ENCODE measurements at places on chromosomes 11 and 22.
A peak's percentile ranks its signal among the peaks of the same experiment; 100 is the strongest.

DNA sequence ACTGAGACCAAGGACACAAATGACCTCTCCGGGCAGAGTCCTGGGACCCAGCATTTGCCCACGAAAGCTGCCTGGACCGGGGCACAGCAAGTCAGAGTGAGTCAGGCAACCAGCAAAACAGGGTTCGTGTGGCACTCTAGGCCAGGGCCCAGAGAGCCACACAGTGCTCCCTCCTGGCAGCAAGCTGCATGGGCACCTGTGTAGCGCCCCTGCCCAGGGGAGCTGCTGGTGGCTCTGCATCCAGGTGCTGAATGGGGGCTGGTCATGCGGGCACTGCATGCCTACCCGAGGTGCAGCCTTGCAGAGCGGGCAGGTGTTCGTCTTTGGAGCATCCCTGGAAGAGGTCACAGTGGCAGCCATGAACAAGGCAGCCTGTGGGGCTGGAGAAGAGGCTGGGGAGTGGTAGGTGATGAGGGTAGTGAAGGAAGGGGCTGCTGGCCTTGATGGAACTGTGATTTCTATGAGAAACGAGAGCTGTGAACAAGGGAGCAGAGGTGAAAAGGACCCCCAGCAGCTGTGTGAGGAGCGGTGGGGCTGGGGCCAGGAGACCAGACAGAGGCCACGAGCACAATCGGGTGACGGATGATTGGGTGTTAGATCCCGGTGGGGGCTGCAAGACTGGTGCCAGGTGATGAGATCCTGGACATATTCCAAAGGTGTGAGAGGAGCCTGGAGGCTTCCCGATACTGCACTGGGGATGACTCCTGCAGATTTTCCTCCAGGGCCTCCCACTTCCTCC lies 63.3 kb downstream of the DGCR2 start:
- no peak for DNase-seq

GRCh38 chr11:17541330-17541885 lies 2.8 kb downstream of the USH1C start:
- DNase-seq, result no peak

- DNase-seq, result no peak
These were observed 48.4 kb downstream of the CSTPP1 start for GRCh38 chr11:46984987-46985386.

DNA sequence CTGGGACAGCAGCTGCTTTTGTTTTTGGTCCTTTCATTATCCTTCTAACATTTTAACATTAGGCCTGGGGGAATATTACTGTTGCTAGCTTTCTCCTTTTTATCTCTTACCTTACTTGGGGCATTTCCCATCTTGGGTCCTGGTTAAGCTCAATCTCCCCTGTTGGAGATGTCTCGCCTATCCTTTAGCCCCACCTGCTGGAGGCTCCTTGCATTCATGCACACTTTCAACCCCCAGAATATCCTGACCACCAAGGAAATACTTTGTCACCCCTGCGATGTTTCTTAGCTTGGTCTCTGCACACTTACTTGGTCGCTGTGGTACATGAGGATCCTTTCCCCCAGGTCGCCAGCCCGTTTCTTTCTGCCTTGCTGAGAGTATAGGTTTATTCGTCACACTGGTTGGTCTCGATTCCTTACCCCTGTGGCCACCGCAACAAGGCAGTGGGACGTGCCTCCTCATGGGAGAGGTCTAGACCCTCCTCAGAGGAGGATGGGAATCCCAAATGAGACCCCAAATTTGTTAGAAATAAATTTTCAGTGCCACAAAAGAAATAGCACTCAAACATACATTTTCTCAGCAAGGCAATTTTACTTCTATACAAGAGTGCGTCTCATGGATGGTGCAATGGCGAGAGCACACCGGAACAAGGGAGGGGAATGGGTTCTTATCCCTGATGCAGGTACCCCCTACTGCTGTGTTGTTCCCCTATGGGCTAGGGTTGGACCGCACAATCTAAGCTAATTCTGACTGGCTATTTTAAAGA lies 5.4 kb upstream of the TXN2 start:
- peak; percentile 74 for DNase-seq

DNA sequence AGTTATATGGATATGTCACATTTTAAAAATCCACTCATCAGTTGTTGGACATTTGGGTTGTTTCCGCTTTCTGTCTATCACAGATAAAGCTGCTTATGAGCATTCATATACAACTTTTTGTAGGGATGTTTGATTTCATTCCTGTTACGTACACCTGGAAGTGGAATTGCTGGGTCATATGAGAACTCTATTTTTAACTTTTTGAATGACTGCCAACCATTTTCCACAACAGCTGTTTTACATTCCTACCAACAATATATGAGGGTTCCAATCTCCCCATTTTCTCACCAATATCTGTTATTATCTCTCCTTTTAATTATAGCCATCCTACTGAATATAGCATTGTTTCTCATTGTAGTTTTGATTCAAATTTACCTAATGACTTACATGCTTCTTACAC lies 172.0 kb downstream of the UVRAG start:
- DNase-seq, result no peak

GRCh38 chr11:123457187-123457770 lies 27.2 kb downstream of the GRAMD1B start:
- DNase-seq, result peak; percentile 32

- no peak for DNase-seq
These were observed 137.3 kb upstream of the TENM4 start for GRCh38 chr11:79578116-79578515.

- DNase-seq, result no peak
These were observed 367.6 kb downstream of the TBC1D22A start for GRCh38 chr22:47129902-47130635.

DNA sequence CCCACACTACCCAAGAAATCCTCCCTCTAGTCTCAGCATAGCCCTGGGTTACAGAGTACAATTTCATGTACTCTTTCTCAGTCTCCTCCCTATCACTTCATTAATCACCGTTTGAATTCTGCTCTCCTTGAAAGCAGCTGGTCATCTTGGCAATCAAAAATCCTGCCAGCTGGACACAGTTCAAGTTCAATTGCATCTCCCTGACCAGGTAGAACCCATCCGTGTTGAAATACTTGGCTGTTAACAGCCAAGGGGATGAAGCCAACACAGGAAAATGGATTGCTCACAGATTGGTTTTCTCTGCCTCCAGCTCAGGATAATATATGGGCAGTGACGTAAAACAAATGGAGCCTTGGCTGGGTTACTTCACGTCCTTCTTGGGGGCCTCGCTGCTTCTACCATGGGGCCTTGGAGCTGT lies 55.1 kb upstream of the GRK3 start:
- no peak for DNase-seq

DNA sequence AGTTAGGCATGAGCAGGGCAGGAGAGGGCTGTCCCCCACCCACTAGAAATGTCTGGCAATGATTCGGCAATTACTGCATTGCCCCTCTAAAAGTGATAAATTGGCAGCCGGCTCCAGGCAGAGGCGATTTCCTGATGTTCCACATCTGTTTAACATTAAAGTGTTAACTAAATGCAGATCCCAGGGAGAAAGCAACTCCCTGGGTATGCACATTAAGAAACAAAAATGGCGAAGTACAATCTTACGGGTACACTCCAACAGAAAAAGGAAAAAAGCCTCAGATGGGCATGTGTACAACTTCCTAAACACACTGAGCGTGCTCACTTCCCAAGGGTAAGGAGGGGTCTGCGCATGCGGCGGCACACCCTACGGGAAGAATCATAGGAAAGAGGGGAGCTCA lies 314.4 kb downstream of the CASP12 start:
- no peak for DNase-seq

GRCh38 chr11:109433753-109434256 lies 11.8 kb downstream of the C11orf87 start:
- DNase-seq, result no peak

DNA sequence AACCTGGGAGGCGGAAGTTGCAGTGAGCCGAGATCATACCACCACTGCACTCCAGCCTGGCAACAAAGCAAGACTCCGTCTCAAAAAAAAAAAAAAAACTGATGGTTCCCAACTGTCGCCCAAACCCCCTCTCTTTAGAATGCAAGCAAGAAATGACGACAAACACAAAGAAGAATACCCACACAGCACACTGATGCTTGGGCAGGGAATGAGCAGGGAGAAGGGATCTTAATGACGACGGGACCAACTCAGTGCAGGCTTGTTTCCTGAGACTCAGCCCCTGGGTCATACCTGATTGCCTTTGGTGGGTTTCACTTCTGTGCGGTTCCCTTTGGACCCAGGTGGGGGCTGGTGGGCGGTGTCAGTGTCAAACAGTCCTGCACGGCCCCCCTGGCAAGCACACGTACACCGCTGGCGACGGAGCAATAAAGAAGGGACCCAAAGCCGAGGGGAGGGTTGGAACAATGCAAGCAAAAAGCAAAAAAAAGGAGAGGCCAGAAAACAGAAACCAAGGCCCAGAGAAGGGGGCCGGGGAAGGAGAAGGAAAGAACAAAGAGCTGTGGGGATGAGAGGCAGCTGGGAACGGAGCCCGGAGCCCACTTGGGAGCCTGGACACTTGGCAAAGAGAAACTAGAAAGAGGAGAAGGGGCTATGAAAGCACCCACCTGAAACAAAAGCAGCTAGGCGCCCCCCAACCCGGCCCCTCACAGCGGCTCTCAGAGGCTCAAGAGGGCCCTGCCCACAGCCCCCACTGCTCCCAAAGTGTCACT lies 99.6 kb downstream of the CELSR1 start:
- DNase-seq, result no peak

DNA sequence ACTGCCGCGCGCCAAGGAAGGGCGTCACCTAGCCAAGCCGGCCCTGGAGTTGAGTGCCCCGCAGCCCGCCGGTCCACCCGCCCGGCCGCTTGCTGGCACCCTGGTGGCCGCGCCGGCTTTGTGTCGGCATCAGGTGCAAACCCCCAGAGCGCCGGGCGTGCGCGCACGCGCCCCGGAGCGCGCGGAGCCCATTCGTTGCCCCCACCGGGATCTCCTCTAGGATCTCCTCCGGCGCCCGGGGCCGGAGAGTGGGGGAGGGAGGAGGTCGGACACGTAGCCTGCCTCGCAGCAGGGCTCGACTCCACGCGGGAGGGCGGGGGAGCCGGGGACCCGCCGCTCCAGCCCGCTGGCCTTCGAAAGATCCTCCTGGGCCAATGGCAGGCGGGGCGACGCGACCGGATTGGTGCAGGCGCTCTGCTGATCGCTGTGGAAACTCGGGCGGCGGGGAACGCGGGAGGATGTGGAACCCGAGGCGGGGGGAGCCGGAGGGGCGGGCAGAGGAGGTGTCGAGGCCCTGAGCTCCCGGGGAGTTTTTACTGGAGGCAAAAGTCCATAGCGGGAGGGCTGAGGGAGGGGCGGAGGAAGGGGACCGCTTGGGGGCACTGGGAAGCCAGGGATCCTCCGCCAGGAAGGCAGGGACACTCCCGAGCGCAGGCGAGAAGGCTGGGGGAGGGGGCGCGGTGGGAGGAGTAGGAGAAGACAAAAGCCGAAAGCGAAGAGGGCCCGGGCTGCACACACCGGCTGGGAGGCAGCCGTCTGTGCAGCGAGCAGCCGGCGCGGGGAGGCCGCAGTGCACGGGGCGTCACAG lies at the start of gene FADS2:
FADS2 (plus strand) TSS at position 730 of the 808 bp plus-strand sequence. CDS start 91 bp downstream, outside the sequence.
- DNase-seq, result peak; percentile 69

DNA sequence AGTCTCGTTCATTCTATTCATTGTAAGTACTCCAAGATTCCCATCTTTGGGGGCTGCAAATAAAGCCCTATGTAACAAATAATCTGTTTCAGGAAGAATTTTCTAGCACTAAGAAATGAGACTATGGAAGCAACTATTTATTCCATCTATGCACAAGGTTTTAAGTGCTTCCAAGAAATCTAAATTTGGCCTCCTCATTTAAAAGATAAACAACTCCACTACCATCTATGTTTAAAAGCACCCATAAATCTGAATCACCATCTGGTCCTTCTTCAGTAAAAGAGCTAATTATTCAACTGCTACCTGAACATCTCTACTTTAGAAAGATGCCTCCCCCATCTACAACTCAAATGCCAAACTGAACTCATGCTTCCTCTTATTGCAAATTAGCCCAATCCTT lies 547.3 kb upstream of the LRRC4C start:
- DNase-seq, result no peak

- DNase-seq, result no peak
These were observed 30.2 kb downstream of the USP47 start for GRCh38 chr11:11871991-11872401.

- no peak for DNase-seq
These were observed 94.8 kb downstream of the CTTN start for GRCh38 chr11:70493089-70493474.

- no peak for DNase-seq
These were observed 2.2 kb downstream of the PPP2R5B start for GRCh38 chr11:64926689-64927088.

GRCh38 chr22:20940186-20940651 lies 23.0 kb downstream of the CRKL start:
- DNase-seq, result no peak

GRCh38 chr22:42939941-42940653 lies 74.9 kb downstream of the PACSIN2 start:
- no peak for DNase-seq

DNA sequence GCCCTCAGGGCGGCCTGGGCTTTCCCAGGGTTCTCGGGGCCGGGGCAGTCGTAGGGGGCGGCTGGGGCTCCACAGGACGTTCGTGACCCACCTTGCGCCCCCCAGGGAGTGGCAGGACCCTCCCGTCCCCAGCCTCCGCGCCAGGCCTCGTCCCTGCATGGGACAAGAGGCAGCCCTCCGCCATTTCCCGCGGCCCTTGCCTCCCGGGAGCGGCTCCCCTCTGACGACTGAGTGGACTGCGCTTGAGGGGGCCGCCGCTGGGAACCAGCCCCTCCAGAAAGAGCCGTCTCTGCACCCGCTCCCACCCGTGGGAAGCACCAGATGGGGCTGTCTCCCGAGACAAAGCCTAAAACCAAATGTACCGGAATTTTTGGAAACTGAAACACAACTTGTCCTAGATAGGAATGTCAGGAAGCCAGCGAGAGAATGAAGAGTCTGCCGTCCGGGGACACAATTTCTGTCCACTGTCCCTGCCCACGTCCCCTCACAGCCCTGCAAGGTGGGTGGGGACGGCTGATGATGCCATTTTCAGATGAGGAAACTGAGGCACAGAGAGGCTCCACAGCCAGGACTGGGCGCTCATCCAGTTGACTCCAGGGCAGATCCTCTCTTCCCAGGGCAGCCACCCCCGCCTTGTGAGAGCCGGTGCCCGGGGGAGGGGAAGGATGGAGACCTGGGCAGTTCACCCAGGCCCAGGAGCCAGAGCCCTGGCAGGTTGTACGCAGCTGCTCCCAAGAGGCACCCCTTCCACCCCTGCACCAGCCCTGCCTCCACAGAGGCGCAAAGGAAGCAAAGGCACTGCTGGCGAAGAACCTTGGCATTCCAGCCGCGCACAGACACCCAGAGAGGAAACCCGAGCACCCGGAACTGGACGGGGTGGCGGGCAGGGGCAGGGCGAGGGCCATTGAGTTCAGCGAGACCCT lies 18.1 kb upstream of the PICK1 start:
- DNase-seq, result no peak

Measured in CD4-positive, alpha-beta T cell treated with Interleukin-21 for 1 hour (primary cell).